C1 segment of cervical spinal cord (tissue), 14 donors: ENCODE measurements at places on chromosomes 4 and X.

DNA sequence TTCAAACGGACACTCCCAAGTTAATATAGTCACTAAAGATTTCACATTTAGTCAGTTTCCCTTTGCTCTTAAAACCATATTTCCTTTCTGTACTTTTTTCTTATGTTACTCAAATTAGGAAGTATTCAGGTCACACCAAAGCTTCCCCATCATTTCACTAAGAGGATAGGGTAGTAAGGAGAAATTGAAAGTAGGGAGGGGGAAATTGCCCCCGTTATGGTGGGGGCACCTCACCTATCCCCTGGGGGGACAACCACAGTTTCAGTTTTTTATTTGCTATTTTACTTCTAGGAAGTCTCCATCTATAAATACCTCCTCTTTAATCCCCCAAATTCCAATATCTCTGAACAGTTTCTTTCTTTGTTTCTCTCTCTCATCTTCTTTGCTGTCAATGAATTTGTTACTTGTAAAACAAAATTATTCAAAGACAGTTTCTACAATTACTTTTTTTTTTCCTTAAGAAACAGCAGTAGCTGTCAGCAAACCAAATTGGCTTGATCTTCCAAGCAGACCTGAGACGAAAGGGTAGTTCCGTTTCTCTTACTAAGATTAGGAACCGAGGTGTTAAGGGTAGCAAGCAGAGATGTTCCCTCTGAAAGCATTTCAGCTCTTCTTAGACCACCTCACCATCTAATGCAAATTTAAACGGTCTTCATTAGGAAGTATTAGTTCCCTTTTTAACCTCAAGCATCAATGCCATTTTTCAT is 160.2 kb upstream of the KLF3 start:
- no peak for DNase-seq

DNA sequence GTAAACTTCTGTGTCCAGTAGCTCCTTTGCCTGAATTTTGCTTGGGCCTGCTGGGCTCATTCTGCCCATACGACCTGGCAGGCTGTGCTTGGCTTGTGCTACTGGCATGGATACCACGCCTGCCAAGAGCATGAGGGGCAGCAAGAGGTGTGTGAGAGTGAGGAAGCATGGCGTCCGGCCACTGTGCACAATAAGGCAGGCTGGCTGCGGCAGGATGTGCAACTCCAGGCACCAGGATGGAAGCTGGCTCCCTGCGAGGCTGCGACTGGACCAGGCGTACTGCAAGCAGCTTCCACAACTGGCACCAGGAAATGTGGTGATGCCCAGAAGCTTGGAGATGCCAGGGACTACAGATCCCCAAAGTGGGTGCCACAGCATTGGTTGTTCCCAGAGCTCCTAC is 709.3 kb downstream of the PCDH18 start:
- DNase-seq = no peak

- no peak for DNase-seq
Observed at GRCh38 chr4:77451530-77451929, 154.1 kb upstream of the CXCL13 start.

DNA sequence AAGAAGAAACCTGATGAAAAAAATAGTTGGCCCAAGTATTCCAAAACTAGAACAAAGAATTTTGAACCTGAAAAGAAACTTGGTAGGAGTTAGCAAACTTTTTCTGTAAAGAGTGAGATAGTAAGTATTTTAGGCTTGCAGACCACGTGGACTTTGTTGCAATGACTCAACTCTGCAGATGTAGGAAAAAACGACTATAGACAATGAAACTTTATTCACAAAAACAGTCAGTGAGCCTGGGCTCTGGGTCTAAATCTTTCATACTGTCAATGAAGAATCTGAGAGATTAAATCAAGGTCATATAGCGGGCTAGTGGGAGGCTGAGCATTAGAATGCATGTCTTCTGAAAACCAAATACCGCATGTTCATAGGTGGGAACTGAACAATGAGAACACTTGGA is 23.0 kb downstream of the SH3D19 start:
- DNase-seq = no peak

- DNase-seq = no peak
Observed at GRCh38 chrX:44903830-44904530, 31.0 kb downstream of the KDM6A start.

DNA sequence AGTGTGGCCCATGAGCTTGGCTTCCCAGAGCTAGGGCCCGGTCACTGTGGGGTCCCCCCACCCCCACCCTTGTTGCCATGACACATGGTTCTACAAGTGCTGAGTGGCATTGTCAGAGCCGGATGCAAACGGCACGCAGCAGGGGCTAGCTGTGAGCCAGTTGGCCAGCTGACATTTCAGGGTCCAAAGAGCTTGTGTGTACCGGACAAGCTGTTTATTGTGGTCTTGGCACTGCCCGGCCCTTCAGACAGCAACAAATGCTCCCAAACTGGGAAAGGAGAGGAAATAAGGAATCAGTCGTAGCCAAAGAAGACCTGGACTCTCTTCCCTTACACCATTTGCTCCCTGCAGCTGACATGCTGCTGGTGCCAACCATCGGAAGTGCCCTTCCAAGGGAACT is 36.8 kb downstream of the TSC22D3 start:
- DNase-seq = peak; percentile 22

DNA sequence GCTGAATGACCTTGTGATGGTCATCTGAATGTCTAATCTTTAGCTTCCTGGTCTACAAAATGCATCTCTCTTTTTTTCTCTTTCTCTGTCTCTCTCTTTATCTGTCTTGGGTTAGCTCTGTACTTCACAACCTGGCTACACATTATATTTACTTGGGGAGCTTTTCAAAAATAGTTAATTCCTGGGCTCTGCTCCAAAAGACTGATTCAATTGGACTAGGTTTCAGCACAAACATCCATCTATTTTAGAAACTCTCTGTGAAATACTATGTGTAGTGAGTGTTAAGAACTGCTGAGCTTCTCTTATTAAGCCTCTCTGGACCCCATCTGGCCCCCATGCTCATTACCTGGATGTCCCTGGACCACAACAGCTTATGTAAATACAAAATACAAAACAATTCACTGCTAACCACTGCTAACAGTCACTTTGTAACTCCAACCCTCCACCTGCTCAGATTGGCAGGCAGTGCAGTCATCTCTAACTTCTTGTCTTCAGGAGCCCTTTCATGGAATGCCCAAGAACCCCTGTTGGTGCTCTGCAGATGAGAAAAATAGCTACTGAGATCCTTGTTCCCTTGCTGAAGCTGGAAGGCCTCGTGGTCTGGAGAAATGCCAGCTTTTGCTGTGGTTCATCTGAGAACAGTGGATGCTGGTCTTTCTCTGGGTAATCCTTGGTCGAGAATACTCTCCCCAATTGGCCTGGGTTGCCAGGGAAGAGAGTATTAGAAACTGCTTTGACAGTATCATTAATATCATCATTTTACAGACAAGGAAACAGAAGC is 14.8 kb upstream of the BOD1L1 start:
- DNase-seq = no peak

- DNase-seq = no peak
Observed at GRCh38 chrX:134002921-134003615, 17.7 kb upstream of the GPC3 start.

GRCh38 chr4:120918788-120919187 is 3.7 kb downstream of the PRDM5 start:
- no peak for DNase-seq
